Naive B cell (primary cell): ENCODE measurements at places on chromosomes 5 and 9. TPM values are rescaled to one million over a fixed set of nuclear protein-coding genes. Genes with fewer than 3 reads are reported as not detected.

- no peak for DNase-seq
Observed at GRCh38 chr9:134618163-134618832, 23.3 kb upstream of the COL5A1 start.

- DNase-seq, result no peak
Observed at GRCh38 chr5:36666986-36667385, 60.6 kb downstream of the SLC1A3 start.

DNA sequence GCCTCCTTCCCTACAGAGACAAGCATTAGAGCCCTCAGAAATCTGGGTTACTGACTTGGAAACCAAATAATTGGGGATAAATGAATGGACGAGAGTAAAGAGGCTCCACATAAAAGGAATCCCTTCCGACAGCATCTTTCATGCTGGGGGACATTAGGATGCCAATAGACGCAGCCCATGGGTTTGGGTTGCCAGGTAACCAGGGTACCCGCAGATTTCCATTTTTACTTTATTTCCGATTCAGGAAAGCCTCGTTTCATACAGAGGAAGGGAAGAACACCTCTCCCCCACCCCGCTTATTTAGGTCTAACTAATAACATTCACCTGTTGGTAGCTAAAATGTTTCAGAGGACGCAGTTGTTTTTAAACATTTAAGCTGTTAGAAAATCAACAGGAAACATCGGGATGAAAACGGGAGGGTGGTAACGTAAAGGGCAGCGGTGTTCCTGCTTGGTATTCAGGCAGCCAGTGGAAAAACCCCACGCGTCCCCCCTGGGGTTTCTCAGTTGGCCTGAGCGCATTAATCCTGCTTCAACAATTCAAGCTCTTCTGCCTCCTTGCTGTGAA lies 179.5 kb downstream of the YTHDC2 start:
- no peak for DNase-seq

DNA sequence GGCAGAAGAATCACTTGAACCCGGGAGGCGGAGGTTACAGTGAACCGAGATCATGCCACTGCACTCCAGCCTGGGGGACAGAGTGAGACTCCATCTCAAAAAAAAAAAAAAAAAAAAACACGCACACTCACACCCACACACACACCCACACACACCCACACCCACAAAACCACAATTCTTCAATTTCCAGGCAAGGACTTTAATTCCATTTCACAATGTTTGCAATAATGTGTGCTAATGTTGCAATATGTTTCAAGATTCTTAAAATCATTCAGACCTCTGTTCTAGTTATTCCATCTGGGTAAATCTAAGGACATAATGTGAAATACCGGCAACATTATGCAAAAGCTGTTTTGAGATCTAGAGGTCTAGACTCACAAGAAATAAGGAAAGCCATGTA lies 28.3 kb downstream of the CCDC69 start:
- no peak for DNase-seq

DNA sequence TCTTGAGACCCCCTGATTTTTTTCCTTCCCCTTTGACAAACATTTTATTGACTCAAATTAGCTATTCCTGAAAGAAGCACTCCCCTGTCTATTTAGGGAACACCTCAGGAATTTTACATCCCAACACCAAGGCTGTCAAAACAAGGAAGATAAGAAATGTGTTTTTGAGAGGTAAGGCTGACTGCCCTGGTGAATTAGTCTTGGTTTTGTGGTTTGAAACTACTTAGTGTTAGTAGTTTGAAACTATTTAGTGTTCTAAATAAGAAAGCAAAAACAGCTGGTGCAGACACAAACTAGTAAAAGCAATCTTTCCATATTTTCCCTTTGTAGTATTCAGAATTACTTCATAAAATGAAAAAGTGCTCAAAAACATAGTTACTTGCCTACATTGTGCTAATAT lies 120.7 kb downstream of the PCSK1 start:
- DNase-seq, result no peak

- DNase-seq, result no peak
Observed at GRCh38 chr9:127305838-127306226, 41.3 kb downstream of the GARNL3 start.

GRCh38 chr5:126812199-126812570 lies 35.2 kb downstream of the LMNB1 start:
- no peak for DNase-seq

SUSD1 gene
- 5.1 TPM for polyA plus RNA-seq

ADGRV1 gene
- not detected for polyA plus RNA-seq

CTSV gene
- not detected for polyA plus RNA-seq
